Keratinocyte (primary cell): ENCODE measurements at places on chromosomes 11 and 22.

GRCh38 chr22:19824212-19824925 is 30.3 kb downstream of the GNB1L start:
- no peak for DNase-seq

DNA sequence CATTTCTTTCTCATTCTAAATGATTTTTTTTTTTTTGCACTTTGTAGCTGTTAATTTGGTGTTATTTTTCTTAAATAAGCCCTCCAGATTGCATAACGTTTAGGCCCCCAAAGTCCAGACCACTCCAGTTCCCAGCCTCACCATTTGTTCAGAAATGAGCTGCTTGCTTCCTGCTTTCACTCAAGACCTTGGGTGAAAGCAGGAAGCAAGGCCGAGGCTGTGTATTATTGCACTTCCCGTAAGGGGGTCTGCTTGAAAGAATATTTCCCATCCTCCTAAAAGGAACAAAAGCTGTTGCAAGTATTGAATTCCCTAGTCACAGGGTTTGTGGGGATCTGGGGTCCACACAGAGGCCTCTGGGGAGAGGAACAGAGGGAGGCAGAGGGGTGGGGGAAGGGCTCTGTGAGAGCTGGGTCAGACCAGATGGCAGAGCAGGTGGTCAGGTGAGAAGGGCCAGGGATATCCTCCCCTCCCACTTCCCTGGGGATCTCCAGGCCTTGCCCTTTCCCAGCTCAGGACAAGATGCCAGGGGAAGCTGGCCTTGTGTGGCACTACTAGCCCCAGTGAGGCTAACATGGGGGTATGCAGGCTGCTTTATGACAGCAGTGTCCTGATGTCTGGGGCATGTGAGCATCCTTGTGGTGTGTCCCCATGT is 51.6 kb upstream of the MYEOV start:
- no peak for DNase-seq

- no peak for DNase-seq
Measured at GRCh38 chr11:64352099-64352994, 6.6 kb upstream of the RPS6KA4 start.

DNA sequence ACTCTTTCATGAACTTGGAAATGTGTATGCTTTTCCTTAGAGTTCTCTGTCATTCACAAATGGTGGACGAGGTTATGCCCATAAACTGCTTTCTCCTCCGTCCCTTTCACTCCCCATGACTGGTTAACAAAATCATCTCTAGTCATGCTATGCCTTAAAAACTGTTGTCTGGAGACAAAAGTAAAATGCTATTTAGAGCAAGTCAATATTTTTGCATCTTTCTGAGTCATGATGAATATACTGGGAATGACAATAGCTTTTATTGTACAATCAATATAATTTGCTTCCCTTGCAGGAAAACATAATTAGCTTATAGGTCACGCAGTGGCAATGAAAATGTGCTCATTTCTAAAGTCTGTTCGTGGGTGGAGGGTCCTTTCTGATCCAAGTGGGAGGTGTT is 216.7 kb upstream of the SORL1-AS1 start:
- DNase-seq, result no peak

GRCh38 chr11:113989381-113989780 is 14.5 kb downstream of the HTR3A start:
- no peak for DNase-seq

GRCh38 chr11:119108146-119108856 is 1.2 kb downstream of the C2CD2L start:
- no peak for DNase-seq

DNA sequence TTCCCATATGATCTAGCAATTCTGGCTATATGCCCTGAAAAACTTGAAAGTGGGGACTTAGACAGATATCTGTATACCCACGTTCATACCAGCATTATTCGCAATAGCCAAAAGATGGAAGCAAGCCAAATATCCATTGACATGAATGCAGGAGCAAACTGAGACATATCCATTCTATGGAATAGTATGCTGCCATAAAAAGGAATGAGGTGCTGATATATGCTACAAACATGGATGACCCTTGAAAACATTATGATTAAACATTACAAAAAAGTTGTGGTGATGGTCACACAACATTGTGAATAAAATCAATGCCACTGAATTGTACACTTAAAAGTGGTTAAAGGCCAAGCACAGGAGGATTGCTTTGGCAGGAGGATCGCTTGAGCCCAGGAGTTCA is 25.5 kb downstream of the MFNG start:
- no peak for DNase-seq

DNA sequence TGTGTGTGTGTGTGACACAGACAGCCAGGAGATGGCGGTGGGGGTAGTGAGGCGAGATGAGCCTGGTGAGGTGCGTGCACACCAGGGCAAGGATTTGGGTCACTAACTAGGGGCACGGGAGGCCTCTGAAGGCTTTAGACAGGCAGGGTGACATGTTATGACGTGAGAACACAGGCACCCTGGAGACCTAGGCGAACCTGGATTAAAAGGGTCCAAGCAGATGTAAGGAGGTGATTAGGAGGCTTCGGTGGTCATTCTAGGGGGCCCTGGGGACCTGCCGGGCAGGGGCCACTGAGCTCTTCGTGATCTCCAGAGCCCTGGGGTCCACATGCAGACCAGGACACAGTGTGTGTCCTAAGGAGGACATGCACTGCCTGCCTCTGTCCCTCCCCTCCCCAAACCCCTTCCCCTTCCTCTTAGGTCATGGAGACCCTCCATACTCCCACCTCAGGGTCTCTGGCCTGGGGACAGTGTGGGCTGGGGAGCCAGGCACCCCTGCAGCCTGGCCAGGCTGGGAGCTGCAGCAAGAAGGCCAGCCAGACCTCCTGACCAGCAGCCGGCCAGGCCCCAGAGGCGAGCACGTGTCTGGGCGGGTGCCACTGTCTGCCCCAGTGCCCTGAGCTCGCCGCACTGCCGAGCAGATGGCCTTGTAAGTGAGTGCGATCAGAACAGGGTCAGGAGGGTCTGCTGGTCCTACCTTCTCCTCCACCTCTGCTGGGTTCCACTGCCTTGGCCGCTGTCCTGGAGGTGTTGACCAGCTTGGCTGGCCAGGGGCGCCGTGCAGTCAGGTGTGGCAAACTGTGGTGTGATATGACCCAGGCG is 32.1 kb downstream of the IFT27 start:
- DNase-seq, result no peak

DNA sequence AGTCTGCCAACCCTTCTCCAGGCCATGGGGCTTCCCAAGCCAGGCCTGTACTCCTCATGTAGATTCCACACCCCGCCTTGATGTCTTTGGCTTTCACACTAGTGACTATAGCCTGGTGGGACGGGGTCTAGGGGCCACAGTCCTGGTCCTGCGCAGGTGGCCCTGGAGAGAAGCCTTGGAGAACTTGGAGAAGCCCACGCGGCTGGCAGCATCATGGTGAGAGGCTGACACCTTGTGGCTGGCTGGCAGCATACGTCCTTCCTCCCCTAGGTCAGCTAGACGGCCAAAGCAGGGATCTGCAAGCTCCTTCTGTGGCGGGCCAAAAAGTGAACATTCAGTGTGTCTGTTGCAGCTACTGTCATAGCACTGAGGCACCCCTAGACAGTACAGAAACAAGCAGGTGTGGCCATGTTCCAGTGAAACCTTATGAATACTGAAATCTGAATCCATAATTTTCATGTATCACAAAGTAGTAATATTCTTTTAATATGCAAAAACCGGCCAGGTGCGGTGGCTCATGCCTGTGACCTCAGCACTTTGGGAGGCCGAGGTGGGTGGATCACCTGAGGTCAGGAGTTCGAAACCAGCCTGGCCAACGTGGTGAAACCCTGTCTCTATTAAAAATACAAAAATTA is 42.0 kb downstream of the FAM83F start:
- DNase-seq, result no peak

- DNase-seq, result no peak
Measured at GRCh38 chr11:118263112-118263511, 985 bp downstream of the MPZL2 start.

DNA sequence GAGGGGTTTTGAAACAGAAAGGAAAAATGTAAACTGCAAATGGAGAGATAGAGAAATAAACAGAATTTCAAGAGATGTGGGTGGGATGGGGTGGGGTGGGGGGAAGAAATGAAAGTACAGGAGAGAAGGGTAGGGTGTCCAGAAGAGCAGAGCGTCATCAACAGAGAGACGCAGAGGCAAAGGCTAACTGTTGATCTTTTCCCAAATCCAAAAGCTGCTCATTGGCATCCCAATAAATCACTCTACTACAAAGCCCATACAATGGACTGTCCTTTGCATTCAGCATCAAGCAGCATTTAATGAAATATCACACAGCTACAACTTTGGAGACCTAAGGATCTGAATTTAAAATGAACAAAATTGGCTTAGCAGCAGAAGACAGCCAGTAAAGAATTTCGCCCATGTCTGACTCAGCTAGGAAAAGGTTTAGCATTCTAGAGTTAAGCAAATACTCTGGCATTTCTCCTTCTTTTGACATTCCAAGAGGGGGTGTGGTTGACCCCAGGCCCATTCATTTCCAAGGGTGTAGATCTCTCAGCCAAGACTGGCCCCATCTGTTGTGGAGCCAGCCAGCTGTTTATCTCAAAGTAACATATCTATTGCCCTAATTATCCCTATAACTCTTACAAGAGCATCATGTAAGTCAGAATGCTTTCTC is 1.5 kb downstream of the RAB30 start:
- no peak for DNase-seq

DNA sequence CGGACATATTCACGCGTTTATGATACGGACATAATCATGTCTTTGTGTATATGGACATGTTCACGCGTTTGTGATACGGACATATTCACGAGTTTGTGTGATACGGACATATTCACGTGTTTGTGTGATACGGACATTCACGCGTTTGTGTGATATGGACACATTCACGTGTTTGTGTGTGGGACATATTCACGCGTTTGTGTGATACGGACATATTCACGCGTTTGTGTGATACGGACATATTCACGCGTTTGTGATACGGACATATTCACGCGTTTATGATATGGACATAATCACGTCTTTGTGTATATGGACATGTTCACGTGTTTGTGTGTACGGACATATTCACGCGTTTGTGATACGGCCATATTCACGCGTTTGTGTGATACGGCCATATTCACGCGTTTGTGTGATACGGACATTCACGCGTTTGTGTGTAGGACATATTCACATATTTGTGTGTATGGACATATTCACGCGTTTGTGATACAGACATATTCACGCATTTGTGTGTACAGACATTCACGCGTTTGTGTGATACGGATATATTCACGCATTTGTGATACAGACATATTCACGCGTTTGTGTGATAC is 24.9 kb downstream of the PTDSS2 start:
- DNase-seq, result no peak

GRCh38 chr11:11211186-11211585 is 141.9 kb downstream of the CSNK2A3 start:
- DNase-seq, result no peak

DNA sequence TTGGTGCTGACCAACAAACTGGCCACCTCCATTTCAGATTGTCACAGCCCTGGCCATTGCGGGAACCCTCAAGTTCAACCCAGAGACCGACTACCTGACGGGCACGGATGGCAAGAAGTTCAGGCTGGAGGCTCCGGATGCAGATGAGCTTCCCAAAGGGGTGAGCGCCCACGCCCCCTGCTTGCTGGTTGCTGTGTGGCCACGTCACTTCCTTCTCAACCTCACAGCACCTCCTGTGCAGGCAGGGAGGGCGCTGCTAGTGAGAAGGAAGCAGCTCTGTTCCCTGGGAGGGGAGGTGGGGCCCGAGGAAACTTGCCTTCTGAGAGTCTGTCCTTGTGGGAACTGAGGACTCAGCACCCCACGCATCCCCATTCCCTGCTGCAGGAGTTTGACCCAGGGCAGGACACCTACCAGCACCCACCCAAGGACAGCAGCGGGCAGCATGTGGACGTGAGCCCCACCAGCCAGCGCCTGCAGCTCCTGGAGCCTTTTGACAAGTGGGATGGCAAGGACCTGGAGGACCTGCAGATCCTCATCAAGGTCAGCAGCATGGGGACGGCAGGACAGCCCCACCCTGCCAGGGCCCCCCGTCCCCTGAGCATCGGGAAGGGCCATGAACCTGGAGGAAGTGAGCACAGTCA is 19.3 kb downstream of the POLR3H start:
- no peak for DNase-seq

GRCh38 chr11:112784323-112785073 is 176.7 kb upstream of the NCAM1 start:
- DNase-seq, result no peak
